NCI-H82 (cell line): ENCODE measurements at places on chromosomes 5 and 9.

- no peak for DNase-seq
These were observed 86.7 kb downstream of the GOLPH3 start for GRCh38 chr5:32087086-32088082.

DNA sequence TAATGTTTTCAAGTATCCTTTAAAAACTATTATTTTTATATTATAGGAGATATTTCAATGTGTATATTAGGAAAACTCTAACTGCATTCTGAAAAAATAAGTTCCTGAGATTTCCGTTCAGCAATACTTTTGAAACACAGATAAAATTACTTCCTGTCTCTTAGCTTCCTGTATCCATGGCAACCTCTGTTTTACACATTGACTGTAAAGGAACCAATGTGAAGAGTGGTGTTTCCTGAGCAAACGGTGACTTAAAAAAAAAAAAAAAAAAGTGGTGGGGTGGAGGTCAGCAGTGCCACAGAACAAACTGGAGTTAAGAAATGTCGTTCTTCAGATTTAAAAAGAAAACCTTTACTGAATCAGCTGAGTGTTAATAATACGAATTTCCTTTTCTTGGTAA is at the start of gene LRRC70:
TSS of gene LRRC70 (plus strand) at position 280 of the 400 bp plus-strand sequence. CDS start 620 bp downstream, outside the sequence.
- DNase-seq: no peak

GRCh38 chr5:178462076-178462475 is 128.1 kb downstream of the COL23A1 start:
- DNase-seq: no peak

DNA sequence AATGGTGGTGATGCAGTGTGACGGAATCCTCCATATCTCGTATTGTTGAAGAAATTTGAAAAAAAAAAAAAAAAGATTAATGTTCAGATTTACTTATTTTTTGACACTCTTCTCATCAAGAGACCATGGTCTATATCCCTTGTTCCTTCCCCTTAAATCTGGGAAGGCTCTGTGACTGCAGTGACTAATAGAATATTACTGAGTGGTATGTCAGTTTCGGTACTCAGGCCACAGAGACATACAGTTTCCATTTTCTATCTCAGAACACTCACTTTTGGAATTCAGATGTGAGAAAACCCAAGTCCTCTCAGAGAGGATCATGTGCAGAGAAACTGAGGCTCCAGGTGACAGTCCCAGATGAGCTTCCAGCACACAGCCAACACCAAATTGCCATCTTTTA is 1193.5 kb downstream of the DTWD2 start:
- DNase-seq: no peak

GRCh38 chr5:67246108-67246507 is 49.5 kb upstream of the CD180 start:
- DNase-seq: peak; percentile 74

DNA sequence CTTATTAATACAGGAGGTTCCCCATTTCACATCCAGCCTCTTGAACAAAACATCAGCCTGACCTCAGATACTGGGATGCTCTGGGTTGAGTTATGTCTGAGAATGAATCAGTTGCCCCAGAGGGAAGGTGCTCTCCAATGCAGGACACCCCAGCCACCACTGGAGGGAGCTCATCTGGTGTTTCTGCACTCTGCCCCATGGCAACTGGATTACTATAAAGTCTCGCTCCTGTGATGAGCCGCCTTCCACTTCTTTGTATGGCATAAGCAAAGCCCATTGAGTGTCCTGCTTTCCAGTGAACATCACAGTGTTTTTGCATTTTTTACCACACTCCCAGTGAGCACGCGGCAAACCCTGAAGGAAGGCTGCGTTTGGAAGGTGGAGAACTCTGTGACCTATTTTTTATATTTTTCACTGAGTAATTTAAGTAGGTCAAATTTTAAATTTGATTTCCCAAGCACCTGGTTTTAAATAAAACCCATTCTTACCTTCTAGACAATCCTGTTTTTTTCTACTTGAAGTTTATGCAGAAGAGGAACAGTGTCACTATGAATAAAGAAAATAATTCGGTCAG is 176.9 kb upstream of the WWC1 start:
- peak; percentile 90 for DNase-seq

GRCh38 chr5:36679221-36679989 is 73.0 kb downstream of the SLC1A3 start:
- no peak for DNase-seq

- no peak for DNase-seq
These were observed 18.9 kb upstream of the GLIS3 start for GRCh38 chr9:4318741-4319140.

- DNase-seq: peak; percentile 93
These were observed 56.2 kb downstream of the UBE2QL1 start for GRCh38 chr5:6504677-6505415.

- DNase-seq: no peak
These were observed 59.7 kb upstream of the SNCAIP start for GRCh38 chr5:122252319-122252718.

- DNase-seq: peak; percentile 78
These were observed 1058.5 kb upstream of the DMAC1 start for GRCh38 chr9:8857926-8858595.

DNA sequence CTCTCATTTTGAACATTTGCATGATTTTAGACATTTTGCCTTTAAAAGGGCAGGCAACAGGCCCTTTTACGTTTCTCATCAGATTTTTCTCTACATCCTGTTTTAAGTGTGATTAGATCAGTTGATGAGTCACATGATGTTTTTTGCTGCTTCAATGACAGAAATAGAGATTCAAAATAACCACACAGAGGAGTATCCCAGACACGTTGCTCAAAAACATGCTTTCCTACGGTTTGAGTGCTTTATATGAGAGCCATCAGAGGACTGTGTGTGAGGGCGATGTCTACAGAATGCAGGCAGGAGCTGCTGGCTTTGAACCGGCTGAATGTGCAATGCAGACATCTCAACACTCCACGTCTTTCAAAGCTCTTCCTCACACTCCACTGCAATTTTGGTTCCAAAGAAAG is 42.1 kb downstream of the OTULIN start:
- no peak for DNase-seq
